ENCODE measurements at places on chromosomes 16 and 17. TPM values are rescaled to one million over a fixed set of nuclear protein-coding genes. Genes with fewer than 3 reads are reported as not detected.

Gene KRTAP4-4
- total RNA-seq = not detected

Gene NPIPB6
- 3.8 TPM for total RNA-seq

Gene TMEM114
- total RNA-seq = not detected

Gene TAT
- not detected for total RNA-seq

Gene RHBDF1
- total RNA-seq = 38.3 TPM
